Osteocyte (in vitro differentiated cells): ENCODE measurements at places on chromosomes 6 and 20. TPM values are rescaled to one million over a fixed set of nuclear protein-coding genes. Genes with fewer than 3 reads are reported as not detected.

GRCh38 chr6:70997379-70997778 lies 40.5 kb upstream of the B3GAT2 start:
- H3K36me3 ChIP-seq: no peaks in the 10 kb centered on the region
- DNase-seq: no peak
- H3K4me1 ChIP-seq: no peaks in the 10 kb centered on the region
- no peak overlapping the region for H3K4me3 ChIP-seq
- H3K27me3 ChIP-seq: peaks cover 54% of the 10 kb centered on the region

DNA sequence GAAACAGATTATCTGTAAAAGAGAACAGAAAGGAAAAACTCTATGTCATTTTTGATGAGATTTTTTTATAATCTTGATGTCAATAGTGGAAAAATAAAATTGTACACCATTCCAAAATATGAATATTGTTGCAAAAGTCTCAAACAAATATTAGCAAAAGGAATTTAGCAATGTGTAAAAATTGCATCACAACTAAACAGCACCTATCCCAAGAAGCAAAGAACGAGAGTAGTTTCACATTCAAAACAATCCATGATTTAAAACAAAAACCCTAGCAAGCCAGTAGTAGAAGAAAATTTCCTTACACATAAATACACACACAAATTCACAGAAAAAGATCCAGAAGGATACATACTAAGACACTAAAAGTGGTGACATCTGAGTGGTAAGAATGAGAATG lies 38.4 kb downstream of the LCA5 start:
- no peaks in the 10 kb centered on the region for H3K4me1 ChIP-seq
- H3K4me3 ChIP-seq: no peak overlapping the region
- H3K36me3 ChIP-seq: no peaks in the 10 kb centered on the region
- no peaks in the 10 kb centered on the region for H3K27me3 ChIP-seq
- no peak for DNase-seq
- H3K27ac ChIP-seq: no peak overlapping the region

- H3K4me3 ChIP-seq: no peak overlapping the region
- peaks cover 31% of the 10 kb centered on the region for H3K27me3 ChIP-seq
- H3K27ac ChIP-seq: no peak overlapping the region
- DNase-seq: no peak
Measured at GRCh38 chr6:142523515-142524375, 221.9 kb downstream of the ADGRG6 start.

Gene SLC22A23
- 10.2 and 10.4 TPM in 2 replicates for total RNA-seq

Gene HEY2
- total RNA-seq: 22.7 and 25.8 TPM in 2 replicates

- no peaks in the 10 kb centered on the region for H3K27me3 ChIP-seq
- H3K4me3 ChIP-seq: no peak overlapping the region
- H3K27ac ChIP-seq: peak overlapping the region; percentile 35
- H3K36me3 ChIP-seq: no peaks in the 10 kb centered on the region
- no peak for DNase-seq
Measured at GRCh38 chr20:51417250-51418136, 125.0 kb downstream of the NFATC2 start.

- no peak overlapping the region for H3K4me3 ChIP-seq
- peaks cover 44% of the 10 kb centered on the region for H3K36me3 ChIP-seq
- H3K27ac ChIP-seq: no peak overlapping the region
- no peaks in the 10 kb centered on the region for H3K4me1 ChIP-seq
- no peak for DNase-seq
Measured at GRCh38 chr6:166523782-166524559, 62.5 kb downstream of the RAMACL start.

DNA sequence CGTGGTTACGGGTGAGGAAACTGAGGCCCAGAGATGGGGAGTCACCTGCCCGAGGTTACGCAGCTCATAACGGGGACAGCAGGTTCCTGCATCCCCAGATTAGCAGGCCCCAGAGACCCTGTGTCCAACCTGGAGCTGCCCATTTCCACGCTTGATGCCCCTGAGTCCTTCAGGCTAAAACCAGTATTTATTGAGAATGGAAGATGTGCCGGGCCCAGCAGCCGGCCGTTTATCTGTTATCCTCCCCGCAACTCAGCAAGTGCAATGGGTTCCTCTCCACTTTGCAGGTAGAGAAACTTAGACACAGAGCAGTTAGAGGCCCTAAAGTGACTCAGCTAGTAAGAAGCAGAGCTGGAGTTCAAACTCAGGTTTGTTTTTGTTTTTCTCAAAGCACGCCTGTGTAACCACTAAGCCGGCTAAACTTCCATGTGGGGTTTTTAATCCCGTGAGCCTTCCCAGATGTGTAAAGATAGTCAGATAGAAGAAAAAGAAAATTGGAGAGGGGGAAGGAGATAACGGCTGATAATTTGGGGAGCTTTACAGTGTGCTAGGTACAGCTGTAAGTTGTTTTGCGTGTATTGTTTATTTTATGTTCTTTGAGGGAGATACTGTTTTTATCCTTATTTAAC lies 775 bp downstream of the PFDN4 start:
- no peak for DNase-seq
- H3K36me3 ChIP-seq: no peaks in the 10 kb centered on the region
- H3K27me3 ChIP-seq: peaks cover 10% of the 10 kb centered on the region
- peak overlapping the region; percentile 86 for H3K27ac ChIP-seq
- H3K4me1 ChIP-seq: peaks cover 32% of the 10 kb centered on the region
- peak overlapping the region; percentile 86 for H3K4me3 ChIP-seq

- H3K36me3 ChIP-seq: no peaks in the 10 kb centered on the region
- H3K27ac ChIP-seq: no peak overlapping the region
- no peak overlapping the region for H3K4me3 ChIP-seq
- no peaks in the 10 kb centered on the region for H3K4me1 ChIP-seq
- H3K27me3 ChIP-seq: peaks cover 39% of the 10 kb centered on the region
Measured at GRCh38 chr20:57619051-57619831, 985 bp downstream of the ZBP1 start.

- no peak overlapping the region for H3K4me3 ChIP-seq
- H3K27ac ChIP-seq: no peak overlapping the region
- no peak for DNase-seq
- H3K27me3 ChIP-seq: no peaks in the 10 kb centered on the region
Measured at GRCh38 chr6:45633272-45633908, 255.7 kb upstream of the SUPT3H start.

DNA sequence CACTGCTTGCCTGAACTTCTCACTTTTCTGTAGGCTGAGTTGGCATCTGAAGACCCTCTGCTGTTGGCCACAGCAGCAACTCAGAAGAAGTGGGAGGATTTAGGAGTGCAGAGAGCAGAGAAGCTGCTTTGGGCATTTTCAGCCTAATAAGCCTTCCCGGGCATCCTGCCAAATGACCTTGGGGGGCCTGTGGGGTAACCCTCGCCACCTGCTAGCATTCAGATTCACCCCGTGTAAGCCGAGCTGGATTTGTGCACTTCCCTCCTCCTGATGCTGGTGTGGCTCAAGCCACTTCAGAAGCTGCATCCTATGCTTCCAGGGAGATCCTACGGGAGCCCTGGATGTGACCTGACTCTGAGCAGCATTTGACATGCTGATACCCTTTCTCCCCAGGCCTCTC lies 114.8 kb downstream of the LRFN2 start:
- DNase-seq: no peak
- H3K4me1 ChIP-seq: no peaks in the 10 kb centered on the region
- peaks cover under 1% of the 10 kb centered on the region for H3K27me3 ChIP-seq
- no peak overlapping the region for H3K4me3 ChIP-seq
- no peak overlapping the region for H3K27ac ChIP-seq

DNA sequence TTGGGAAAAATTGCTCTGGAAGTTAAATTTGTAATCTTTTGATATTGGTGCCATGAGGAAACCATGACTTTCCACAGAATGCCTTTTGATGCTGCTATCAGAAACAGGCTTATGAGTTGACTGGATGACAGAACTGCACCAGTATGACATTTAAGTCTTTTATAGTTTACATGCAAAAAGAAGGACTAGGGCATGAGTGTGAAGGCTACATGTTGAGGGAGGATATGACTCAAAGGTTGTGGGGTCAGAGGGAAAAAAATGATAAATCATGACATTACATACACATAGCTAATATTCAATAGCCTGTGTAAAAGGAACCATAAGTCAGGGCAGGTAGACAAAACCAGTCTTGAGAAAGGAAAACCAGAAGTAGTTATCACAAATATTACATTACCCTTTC lies 182.2 kb downstream of the COL12A1 start:
- no peaks in the 10 kb centered on the region for H3K27me3 ChIP-seq
- H3K36me3 ChIP-seq: peaks cover 6% of the 10 kb centered on the region
- no peak for DNase-seq
- H3K4me3 ChIP-seq: no peak overlapping the region

GRCh38 chr20:51768759-51769517 lies 748 bp upstream of the ATP9A start:
- peaks cover 14% of the 10 kb centered on the region for H3K4me1 ChIP-seq
- no peaks in the 10 kb centered on the region for H3K27me3 ChIP-seq
- peak overlapping the region; percentile 83 for H3K4me3 ChIP-seq
- H3K27ac ChIP-seq: peak overlapping the region; percentile 76

Gene MUC22
- total RNA-seq: not detected in 2 replicates

Gene COL9A1
- total RNA-seq: not detected in 2 replicates

DNA sequence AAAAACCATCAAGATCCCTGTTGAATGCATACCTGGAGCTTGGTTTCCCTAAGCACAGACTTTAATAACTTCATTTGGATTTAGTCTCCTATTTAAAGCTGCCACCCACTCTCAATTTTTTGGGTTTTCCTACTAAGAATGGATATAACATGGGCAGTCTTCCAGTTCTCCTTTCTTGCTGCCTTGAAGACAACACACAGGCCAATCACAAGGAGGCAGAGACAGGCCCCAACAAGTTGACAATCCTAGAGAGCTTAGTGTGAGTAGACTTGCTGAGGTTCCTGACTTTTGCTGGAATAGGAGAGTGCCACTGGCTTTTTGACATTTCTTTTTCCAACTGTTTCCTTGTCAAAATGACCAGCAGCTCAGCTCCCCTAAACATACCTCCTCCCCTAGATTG lies 112.3 kb upstream of the ESR1 start:
- H3K27ac ChIP-seq: no peak overlapping the region
- no peak for DNase-seq
- no peaks in the 10 kb centered on the region for H3K4me1 ChIP-seq
- H3K4me3 ChIP-seq: no peak overlapping the region
- H3K36me3 ChIP-seq: no peaks in the 10 kb centered on the region
